Kidney (tissue), 22 donors: ENCODE measurements at places on chromosomes 1 and 21. TPM values are rescaled to one million over a fixed set of nuclear protein-coding genes. Genes with fewer than 3 reads are reported as not detected.
A peak's percentile ranks its signal among the peaks of the same experiment; 100 is the strongest.

Gene RAB7B
- 2.0 TPM for total RNA-seq

DNA sequence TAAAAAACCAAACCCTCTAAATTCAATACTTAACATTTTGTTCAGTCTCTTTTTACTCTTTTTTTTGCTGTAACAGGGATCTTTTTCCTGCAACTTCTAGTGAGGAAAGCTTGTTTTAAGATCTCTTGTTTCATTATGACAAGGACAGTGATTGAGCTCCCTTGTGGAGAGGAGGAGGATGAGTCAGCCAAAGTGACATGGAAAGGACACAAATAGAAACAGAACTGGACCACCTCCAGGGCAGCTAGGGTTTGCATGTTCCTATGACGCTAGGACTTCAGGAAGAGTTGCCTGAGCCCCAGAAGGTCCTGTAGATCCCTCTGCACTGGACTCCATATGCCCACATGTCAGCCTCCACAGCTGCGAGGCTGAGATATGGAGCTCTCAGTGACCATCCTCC lies 212.6 kb upstream of the FAM78B start:
- DNase-seq = peak; percentile 55
- H3K36me3 ChIP-seq = no peaks in the 10 kb centered on the region
- no peaks in the 10 kb centered on the region for H3K4me1 ChIP-seq
- H3K4me3 ChIP-seq = no peak overlapping the region
- H3K27ac ChIP-seq = no peak overlapping the region

Gene ZMYM4
- 64.4 TPM for total RNA-seq

Gene S100A8
- total RNA-seq = 60.9 TPM

DNA sequence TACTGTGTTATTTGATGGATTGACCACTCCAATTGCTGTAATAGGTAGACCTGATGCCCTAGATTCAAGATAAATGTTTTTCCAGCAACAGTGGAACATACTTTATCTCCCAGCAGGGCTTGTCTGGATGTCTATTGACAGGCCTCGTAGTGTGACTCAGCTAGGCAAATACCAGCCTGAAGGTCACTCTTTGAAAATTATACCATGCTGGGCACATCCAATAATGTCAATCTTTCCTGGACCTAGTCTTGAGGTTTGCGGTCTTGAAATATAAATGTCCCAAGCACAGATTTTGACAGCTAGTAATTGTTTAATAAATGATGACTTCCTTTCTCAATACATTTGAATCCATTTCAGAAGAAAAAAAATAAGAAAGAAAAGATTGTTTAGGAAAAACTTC lies 1138.0 kb upstream of the TMPRSS15 start:
- H3K27me3 ChIP-seq = no peaks in the 10 kb centered on the region
- H3K4me1 ChIP-seq = no peaks in the 10 kb centered on the region
- DNase-seq = no peak
- no peaks in the 10 kb centered on the region for H3K36me3 ChIP-seq
- no peak overlapping the region for H3K4me3 ChIP-seq

Gene UTS2
- total RNA-seq = 0.72 TPM

Gene GABPA
- total RNA-seq = 22.5 TPM

Gene STX12
- 49.0 TPM for total RNA-seq
